ENCODE measurements at places on chromosomes 2 and 18. TPM values are rescaled to one million over a fixed set of nuclear protein-coding genes. Genes with fewer than 3 reads are reported as not detected.

Gene KCNG3
- total RNA-seq = not detected

DNA sequence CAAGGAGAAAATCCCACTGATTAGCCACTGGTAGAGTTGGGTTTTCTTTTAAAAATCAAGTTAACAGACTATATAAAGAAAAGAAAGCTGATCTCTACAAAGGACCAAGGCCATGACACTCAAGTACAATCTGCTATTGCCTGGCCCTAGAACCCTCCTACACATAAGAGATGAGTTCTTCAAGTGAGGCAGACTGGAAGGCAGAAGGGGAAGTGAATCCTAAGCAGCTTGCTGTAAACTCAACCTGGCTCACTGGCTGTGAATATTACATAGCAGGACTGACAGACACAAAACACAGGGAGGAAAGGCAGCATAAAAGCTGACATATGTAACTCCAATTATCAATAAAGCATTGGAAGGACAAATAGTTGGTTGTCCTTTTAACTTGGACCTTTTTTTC is 65.4 kb downstream of the TRIP12 start:
- no peak for DNase-seq

- no peak for DNase-seq
Measured at GRCh38 chr2:195603998-195604397, 53.0 kb upstream of the SLC39A10 start.

GRCh38 chr18:46320928-46321711 is 216.9 kb downstream of the HAUS1 start:
- no peak for DNase-seq

DNA sequence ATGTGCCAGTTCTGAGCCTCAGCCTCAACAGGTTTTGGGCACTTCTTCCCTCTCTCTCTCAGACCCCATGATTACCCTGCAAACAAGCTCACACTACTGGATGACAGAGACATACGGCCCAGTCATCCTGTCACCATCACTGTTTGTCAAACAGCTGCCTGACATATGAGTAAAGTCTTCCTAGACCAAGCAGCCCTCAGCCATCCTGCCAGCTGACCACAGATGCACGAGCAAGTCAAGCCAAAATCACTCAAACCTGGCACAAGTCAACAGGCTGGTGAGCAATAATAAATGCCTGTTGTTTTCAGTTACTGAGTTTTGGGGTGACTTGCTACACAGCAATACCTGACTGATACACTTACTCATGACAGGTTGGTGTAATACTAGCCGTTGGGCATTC is 75.5 kb upstream of the KLF7 start:
- no peak for DNase-seq

Gene RBMS1
- total RNA-seq = 52.3 TPM

Gene PFN4
- 0.39 TPM for total RNA-seq

- no peak for DNase-seq
Measured at GRCh38 chr18:13338318-13338717, 119.8 kb downstream of the LDLRAD4 start.

GRCh38 chr2:19607400-19607799 is 249.0 kb upstream of the OSR1 start:
- no peak for DNase-seq

GRCh38 chr2:62267696-62268095 is 71.8 kb downstream of the B3GNT2 start:
- no peak for DNase-seq

DNA sequence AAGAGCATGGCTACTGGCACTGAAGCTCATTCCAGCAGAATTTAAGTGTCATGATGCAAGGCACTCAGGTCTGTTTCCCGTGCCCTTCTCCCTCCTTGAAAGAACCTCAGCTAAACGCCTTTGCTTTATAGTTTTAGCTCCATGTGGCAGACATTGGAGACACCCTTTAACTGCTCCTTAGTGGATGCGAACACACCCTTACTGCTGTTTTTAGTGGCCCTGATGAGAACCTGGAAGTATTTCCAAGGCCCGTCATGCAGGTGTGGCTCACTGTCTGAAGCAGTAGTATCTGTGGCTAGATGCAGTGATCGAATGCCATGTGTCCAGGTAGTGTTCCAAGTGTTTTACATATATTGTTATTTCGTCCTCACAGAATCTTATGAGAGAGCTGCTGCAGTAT is 28.3 kb downstream of the KIF5C start:
- DNase-seq = no peak

- DNase-seq = no peak
Measured at GRCh38 chr2:155203178-155203577, 504.7 kb downstream of the KCNJ3 start.

DNA sequence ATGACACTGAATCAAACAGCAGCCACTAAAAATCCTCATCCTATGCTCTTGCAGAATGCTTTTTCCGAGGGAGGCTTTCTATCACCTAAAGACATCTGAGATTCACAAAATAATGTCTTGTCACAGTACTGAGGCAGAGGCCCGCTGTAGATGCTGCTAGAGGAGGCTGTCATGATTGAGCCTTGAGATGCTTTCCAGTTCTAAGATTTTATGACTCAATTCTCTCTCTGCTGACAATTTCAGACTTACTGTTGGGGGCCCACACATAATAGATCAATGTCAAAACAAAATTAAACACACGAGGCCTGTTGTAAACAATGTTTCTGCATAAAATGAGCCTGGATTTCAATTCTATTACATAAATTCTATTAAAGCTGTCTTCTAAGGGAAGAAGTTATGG is 132.7 kb upstream of the ARL4C start:
- DNase-seq = no peak

DNA sequence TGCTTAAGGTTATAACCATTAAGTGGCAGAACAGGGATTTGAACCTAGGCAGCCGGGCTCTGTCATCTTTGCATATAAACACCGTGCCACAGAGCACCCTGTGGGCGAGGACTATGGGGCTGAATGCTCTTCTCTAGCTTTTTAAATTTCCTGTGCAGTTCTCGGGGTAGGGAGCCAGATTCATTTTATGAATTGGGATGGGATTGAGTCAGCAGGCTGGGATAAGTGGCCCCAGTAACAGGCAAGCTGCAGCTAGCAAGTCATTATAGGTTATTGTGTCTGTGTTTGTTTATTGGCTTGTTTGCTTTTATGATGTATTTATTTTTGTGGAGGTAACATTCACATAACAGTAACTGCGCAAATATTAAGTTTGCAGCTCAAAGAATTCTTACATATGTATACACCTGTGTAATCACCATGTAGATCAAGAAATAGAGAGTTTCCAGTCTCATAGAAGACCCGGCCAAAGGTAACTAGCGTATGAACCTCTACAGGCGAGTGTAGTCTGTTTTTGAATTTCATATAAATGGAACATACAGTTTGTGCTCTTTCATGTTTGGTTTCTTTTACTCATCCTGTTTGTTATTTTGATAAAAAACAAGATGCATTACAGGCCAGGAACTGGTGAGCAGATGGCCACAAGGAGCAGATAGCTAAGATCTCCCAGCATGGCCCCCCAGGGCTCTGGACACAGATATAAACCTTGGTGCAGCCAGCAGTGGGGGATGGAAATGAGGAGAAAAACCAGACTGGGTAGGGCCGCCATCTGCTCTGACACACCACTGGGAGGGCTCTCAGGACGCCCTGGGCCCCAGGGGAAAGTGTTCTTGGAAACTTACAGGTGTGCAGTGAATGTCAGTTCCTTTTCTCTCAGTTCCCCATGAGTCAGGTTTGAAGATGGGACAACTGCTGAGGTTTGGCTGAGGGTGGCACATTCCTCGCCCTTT is 49.2 kb upstream of the GPR155 start:
- DNase-seq = no peak

- DNase-seq = no peak
Measured at GRCh38 chr2:166184789-166185188, 57.0 kb upstream of the SCN1A start.

DNA sequence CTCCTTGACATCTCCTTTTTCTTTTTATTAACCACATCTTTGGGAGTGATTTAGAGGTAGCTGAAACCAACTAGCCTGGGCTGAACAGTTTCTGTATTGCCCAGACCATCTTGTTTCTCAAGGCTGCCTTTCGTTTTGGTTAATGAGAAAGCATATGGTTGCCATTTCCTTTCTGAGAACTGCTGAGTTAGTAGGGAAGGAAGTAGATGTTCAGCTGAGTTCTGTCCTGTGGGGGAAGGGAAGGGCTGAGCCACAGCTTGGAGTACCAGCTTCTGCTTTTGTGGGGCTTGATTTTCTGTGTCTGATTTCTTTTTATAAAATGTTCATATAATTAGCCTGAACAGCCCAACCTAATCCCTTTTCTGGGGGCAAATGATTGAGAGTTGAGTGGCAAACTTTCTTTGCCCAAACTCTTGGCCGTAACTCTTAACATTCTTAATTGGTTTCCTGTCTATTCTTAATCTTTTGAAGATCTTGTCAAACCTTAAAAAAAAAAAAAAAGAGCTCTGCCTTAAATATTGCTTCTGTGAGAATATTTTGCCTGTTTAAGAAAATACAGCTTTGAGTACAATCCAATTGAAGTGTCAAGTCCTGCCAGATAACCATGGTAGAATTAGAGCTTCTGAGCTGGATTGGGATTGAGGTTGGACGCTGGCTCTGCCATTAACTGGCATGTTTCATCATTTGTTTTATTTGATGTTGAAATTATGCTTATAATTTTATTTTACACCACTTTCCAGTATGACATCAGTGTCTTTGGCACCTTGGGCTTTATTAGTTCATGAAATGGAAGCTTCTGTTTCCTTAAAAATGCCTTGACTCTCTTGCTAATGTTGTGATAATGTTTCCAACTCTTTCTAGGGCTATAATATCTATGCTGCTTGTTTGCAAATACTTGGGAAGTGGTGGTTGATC is 1.9 kb upstream of the NABP1 start:
- DNase-seq = no peak

GRCh38 chr18:12843420-12844350 is 40.4 kb downstream of the PTPN2 start:
- DNase-seq = no peak

DNA sequence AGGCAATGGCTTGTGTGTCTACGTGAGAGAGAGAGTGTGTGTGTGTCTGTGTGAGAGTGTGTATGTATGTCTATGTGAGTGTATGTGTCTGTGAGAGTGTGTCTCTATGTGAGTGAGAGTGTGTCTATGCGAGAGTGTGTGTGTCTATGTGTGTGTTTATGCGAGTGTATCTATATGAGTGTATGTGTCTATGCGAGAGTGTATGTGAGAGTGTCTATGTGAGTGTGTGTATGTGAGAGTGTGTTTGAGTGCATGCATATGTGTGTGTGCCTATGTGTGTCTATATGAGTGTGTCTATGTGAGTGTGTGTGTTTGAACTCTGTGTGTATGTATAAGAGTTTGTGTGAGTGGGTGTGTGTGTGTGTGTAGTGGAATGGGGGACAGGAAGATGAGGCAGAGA is 9.8 kb upstream of the GNLY start:
- DNase-seq = no peak

Gene CFAP65
- total RNA-seq = not detected
